AG09319 (cell line): ENCODE measurements at places on chromosomes 11 and 22.

DNA sequence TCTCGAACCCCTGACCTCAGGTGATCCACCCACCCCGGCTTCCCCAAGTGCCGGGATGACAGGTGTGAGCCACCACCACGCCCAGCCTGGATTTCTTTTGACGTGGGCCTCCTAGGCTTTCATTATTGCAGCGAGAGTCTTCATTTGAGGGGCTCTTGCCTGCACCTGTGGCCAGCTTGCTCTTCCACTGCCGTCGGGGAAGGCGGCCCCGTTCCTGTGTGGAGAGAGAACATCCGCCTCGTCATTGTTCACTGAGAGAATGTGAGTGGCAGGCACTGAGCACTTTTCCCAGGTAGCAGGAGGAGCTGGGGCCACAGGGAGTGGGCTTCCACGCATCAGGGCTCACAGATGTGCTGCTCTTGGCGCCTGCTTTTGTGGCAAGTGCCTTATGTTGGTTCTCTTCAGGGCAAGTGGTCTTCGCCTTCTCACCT is 365.0 kb downstream of the TBC1D22A start:
- DNase-seq: no peak

- DNase-seq: no peak
Observed at GRCh38 chr11:59417023-59417422, 9.2 kb downstream of the OR5A2 start.

GRCh38 chr11:133901316-133901715 is 55.5 kb downstream of the IGSF9B start:
- DNase-seq: no peak

- DNase-seq: no peak
Observed at GRCh38 chr11:134044514-134045284, 24.2 kb upstream of the JAM3 start.

- no peak for DNase-seq
Observed at GRCh38 chr22:32748509-32748908, 53.0 kb upstream of the TIMP3 start.

DNA sequence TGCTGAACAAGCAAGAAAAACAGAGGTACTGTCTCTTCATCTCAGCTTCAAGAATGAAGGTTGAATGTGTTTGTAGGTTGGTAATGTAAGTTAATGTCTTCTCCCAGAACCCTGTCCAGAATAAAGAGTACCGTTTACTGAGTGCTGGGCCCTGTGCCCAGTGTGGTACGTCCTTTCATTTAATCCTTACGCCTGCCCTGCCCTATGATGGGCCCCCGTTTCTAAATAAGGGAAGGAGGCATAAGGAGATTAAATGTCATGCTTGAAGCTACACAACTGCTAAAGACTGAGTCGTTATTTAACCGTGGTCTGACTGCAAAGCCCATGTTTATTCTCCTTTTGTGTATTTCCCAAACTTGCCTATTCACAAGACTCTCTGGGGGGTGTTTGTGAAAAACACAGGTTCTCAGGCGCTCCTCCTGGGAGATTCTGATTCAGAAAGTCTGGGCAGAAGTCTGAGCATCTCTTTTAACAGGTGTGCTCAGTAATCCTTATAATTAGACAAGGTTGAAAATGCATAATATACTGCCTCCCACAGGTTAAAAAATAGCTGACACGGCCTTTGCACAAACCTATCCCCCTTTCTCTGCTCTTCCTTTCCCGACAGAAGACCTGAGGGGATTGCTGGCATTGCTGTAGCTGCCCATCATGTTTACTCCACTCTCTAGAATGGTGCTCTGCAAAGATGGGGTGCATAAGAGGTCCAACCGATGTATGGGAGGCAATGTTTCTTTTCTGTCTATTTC is 56.3 kb upstream of the ZBTB44 start:
- DNase-seq: no peak

DNA sequence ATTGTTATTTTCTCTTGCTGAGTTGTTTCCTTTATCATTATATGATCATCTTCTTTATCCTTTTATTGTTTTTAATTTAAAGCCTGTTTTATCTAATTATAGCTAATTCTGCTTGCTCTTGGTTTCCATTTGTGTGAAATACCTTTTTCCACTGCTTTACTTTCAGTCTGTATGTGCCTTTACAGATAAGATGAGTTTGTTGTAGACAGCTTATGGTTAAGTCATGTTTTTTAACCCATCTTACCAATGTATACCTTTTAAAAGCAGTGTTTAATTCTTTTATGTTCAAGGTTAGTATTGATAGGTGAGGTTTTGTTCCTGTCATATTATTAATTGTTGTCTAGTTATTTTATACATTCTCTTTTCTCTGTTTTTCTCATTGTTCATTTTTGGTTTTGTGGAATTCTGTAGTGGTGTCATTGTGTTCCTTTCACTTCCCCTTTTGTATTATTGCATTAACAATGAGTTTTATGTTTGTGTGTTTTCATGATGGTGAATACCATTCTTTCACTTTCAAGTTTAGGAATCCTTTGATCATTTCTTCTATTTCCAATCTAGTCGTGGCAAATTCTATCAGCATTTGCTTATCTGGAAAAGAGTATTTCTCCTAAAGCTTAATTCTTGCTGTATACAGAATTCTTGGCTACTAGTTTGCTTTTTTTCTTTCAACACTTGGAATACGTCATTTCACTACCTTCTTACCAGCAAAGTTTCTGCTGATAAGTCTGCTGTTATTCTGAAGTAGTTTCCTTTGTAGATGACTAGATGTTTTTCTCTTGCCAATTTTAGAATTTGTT is 21.8 kb downstream of the OR5AN1 start:
- no peak for DNase-seq

GRCh38 chr11:43579171-43579918 is 101.2 kb upstream of the HSD17B12 start:
- DNase-seq: no peak

- DNase-seq: no peak
Observed at GRCh38 chr11:15194671-15195415, 80.1 kb downstream of the INSC start.

DNA sequence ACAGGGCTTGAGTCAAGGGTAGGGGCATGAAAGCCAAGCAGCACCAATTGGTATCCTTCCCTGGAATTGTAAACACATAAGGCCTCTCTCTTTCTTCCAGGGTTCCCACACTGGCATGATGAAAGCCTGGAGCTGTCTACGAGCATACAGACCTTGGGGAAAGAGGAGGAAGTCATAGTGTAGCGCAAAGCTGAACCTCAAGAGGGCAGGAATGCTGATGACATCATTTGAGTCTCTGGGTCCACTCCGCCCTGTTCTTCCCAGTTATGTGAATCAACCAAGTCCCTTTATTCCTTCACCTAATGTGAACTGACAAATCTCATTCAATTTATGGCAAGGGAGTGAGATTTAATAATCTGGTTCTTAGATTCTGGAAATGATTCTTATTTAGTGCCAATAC is 266.4 kb upstream of the NCAM1 start:
- DNase-seq: no peak

DNA sequence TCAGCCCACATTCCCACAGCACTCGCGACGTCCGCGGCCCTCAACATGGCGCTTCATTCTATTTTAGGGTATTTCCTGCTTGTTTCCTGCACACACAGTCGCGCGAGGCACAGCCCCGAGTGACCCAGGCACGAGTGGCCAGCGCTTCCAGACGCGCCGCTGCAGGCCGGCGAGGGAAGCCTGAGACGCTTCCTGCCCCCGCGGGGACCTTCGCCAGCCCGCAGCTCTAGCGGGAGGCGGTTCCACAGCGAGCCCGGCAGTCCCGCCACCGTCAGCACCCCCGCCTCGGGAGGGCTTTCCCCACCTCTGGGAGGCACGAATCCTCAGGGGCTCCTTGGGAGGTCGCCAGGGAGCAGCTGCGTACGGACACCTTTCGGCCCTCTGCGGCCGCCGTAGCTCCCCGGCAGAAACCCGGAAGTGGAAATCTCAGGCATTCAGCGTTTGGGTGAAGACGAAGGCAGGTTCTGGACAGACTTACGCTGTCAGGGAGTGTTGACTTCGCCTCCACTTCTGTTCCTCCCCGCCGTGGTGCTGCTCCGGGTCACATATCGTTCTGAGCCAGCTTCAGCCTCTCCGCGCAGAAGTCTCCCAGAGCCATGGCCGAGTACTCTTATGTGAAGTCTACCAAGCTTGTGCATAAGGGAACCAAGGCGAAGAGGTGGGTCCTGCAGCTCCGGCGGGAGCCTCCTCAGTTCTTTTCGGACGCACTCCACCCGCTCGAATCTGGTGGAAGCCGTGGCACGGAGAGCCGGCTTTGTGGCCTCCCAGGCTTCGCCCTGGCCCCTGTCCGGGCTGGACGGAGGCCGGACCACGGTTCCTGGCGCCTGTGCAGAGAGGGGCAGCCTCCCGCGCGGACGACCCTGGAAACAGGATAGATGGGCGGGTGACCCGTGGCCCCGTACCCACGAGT is 2925.9 kb upstream of the OR11H1 start:
- DNase-seq: no peak

DNA sequence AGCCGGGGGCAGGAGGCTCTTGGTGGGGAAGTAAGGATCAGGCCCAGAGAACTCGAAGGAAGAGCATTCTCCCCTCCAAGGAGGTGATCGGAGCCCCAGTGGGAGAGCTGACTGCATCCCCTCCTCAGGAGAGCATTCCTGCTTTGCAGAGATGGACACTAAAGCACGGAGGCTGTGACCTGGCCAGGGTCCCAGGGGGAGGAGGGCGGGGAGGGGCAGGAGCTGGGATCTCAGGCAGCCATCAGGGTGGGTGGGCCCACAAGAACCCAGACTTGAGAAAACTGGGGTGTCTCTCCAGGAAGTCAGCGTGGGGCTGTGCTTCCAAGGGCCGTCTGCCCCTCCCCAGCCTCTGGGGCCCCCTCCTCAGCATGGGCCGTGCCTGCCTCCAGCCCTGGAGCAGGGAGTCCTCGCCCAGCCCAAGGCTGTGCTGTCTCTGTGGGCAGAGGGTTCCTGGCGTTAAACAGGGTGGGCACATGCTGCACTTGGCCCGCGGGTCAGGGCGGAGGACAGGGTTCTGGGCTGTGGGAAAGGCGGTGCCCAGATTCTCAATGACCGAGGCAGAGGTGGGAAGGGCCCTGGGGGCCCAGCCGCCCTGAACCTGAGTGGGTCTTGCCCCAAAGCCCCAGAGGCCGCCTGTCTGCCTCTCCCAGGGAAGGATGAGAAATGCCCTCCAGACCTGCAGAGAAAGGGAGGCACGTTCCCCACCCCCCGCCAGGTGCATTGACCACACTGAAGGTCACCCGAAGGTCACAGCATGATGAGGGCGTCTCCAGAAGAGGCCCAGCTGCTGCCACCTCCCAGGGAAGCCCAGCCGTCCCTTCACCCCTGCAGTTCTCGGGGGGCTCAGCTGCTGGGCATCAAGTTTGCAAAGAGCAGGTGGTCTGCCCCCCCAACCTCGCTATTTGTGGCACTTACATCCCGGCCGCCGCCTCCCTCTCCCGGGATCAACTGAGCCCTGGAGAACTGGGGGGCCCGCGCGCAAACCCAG is 643 bp downstream of the CEND1 start:
- DNase-seq: no peak

DNA sequence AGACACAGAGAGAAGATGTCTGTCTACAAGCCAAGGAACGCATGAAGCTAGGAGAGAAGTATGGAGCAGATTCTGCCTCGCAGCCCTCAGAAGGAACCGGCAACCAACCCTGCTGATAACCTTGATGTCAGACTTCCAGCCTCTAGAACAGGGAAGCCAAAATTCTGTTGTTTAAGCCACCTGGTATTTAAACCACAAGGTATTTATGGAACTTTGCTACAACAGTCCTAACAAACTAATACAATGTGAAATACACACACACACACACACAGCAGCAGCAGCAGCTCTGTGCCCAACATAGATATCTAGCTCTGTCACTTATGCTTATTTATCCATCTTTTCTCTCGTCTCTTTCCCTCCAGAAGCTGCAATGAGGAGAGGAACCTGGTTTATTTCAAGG is 400.0 kb downstream of the ETS1 start:
- DNase-seq: no peak

DNA sequence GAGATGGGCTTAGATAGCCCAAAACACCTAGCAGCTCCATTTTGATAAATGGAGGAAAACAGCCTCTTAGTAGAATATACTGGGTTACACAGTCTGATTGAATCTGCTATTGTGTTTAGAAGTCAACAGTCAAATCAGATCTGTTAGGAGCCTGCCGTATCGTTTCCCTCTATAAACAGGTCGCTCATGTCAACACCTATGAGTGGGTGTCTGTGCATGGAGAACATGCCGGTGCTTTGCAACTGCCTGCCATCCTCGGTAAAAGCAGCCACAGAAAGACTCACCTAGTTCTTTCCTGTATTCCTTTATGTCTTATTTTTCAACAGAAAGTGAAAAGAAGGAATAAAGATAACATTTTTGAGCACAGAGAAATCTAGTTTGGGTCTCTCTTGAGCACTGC is 99.4 kb downstream of the ETS1 start:
- DNase-seq: no peak

GRCh38 chr22:50544078-50544745 is 1.5 kb upstream of the KLHDC7B start:
- no peak for DNase-seq

- no peak for DNase-seq
Observed at GRCh38 chr11:103768816-103769215, 267.6 kb upstream of the DDI1 start.

- DNase-seq: no peak
Observed at GRCh38 chr11:27392278-27393114, 29.5 kb upstream of the CCDC34 start.

- DNase-seq: no peak
Observed at GRCh38 chr11:1387961-1388762, 1.6 kb upstream of the BRSK2 start.

GRCh38 chr11:56885177-56885576 is 103.5 kb upstream of the OR5AK2 start:
- DNase-seq: no peak

DNA sequence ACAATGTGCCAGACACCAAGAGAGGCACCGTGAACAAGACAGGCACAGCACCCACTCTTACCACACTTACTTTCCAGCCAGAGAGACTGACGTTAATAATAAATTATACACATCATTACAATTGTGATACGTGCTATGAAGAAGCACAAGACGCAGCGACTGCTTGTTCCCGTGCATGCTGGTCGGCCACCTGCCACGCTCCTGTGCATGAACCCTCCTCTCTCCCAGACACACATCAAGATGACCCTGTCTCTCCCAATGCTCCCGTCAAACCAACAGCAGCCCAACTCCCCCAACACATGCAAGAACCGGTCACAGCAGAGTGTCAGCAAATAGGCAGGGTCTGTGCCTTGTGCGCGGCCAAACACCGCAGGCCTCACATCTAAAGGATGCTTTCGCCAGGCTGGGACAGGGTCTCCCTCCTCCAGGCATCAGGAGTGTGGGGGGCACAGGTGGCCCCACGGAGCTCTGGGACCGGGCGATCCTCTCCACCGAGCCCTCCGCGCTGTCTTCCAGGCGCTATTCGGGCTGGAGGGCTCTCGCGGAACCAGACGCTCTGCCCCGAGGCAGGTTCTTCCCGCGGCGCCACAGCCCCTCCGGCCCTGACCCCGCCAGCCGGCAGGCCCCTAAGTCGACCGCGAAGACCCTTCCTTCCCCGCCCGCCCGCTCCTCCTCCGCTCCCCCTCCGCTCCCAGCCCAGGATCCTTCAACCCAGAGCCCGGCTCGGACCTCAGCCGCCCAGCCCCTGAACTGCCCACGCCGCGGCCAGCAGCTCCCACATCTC is 533 bp downstream of the SERGEF start:
- no peak for DNase-seq
